Left cardiac atrium (tissue), 4 donors: ENCODE measurements at places on chromosomes 1 and 21. TPM values are rescaled to one million over a fixed set of nuclear protein-coding genes. Genes with fewer than 3 reads are reported as not detected.

Gene NPHS2
- total RNA-seq = not detected

Gene OLFML3
- total RNA-seq = 18.8 TPM

Gene SAMSN1
- total RNA-seq = 4.8 TPM

Gene ALX3
- not detected for total RNA-seq

DNA sequence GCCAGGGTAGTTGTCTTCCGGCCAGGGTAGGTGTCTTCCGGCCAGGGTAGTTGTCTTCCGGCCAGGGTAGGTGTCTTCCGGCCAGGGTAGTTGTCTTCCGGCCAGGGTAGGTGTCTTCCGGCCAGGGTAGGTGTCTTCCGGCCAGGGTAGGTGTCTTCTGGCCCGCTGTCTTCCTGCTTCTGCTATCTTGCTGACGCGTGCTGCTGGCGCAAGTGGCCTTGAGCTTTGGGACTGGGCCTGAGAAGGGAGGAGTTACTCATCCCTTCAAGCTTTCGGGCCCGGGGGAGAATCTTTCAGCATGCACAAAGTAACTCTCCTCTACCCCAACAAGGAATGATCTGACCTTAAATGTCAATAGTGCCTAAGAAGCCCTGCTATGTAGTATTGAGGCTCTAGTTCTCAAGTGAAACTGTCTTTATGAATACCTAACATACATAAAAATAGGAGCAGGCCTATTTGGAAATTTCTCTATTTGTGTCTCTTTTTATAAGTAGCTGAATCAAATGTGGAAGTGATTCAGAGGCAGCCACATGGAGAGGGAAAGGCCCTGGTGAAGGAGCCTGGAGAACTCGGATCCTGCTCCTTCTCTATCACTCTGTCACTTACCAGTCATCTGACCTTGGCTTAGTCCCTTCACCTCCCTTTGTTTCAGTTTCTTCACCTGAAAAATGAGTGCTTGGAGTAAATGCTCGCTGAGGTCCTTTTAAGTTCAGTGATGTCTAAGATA lies 65.6 kb downstream of the RGL1 start:
- peak; percentile 80 for DNase-seq

DNA sequence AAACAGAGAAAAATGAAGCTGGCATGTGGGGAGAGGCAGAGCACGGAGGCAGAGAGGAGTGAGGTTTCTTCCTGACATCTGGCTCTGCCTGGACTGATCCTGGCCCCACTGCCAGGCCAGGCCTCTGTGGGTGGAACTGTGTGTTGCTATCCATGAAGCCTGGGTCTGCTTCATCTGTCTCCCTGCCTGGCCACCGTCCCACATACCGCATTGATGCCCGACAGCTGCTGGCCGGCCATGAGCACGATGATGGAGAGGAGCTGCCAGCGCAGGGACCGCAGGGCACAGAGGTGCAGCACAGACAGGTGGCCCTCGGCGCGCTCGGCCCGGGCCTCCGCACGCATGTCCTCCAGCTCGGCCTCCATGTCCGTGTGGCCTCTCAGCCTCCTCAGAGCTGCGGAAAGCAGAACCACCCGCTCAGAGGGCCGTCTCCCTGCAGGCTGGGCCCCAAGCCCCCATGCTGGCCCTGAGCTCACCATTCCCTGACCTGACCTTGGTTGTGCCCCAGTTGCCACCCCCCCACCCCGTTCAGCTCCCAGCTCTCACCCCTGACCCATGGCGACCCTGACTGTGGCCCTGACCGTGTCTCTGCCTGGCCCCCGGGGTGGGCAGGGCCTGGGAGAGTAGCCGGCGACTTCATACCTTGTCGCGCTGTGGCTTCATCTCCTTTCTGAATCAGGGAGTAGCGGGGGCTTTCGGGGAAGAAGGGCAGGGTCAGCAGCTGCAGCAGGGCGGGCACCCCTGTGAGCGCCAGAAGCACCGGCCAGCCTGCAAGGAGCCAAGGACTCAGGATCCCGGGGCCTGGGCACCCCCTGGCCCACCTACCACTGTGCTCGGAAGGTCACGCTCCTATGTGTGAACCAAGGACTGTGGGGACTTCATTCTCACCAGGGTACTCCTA lies 11.5 kb downstream of the SLC2A7 start:
- no peak for DNase-seq

DNA sequence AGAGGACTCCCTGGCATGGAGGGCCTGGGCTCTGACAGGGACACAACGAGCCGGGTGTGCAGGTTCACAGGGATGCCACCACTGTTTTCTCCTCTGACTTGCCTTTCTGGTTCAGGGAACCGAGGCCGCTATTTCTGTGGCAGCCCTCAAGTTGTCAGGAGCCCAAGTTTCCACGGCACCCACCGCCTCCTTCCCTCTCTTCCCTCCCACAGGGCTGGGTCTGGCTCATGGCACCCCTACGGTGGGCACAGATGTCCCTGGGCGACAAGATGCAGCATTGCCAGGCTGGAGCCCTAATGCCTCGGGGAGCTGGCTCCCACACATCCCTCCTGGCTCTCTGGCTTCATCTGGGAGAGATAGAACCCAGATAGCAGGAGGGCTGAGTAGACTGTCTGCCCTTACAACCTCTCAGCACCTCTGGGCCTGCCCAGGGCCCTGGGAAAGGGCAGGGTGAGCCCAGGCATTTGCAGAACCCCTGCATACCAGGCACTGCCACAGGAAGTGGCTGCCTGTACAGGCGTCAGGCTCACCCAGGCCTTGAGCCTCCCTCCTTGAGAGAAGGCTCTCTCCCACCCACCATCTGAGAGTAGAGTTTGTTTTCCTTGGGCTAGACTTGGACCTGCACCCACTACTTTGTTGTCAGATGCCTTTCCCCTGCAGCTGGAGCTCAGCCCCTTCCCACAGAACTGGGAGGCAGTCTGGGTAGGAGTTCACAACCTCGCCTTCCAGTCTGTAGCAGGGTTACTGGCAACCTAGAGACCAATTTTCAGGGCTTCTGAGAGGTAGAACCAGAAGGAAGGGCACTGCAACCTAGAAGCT lies 20.5 kb downstream of the KCNC4 start:
- no peak for DNase-seq

- DNase-seq = peak; percentile 83
Observed at GRCh38 chr1:235093696-235094592, 34.7 kb downstream of the TOMM20 start.

GRCh38 chr21:29078869-29079767 lies 5.7 kb upstream of the CCT8 start:
- DNase-seq = no peak

DNA sequence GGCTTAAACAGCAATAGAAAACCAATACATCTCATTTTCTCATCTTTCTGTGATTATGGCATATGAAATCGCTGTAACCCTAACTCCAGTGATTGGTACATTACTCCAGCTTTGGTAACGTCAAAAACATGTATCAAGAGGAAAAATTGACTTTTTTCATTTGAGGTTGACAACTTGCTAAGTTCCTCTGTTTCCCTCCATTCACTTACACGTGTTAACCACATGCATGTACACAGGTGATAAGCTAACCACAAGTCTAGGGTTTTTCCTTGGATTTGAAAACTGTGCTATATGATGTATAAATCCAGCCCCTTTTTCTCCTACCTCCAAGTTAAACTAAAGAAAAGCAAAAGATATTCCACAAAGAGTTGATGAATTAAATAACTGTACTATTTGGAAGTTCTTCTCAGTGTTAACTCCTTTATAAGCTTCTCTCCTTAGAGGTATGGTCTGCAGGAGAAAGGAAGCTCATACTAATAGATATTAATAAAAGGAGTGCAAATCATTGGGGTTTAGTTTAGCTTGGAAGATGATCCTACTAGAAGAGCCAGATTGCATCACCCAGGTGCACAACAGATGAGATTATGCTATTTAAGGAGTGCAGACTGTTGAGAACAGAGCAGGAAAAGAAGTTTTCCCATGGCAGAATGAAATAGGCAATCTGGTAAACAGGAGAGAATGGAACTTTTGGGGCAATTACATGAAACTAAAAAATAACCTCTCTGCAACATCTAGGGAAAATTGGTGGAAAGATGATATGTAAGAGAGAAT lies 277.9 kb downstream of the GRIK1 start:
- no peak for DNase-seq

DNA sequence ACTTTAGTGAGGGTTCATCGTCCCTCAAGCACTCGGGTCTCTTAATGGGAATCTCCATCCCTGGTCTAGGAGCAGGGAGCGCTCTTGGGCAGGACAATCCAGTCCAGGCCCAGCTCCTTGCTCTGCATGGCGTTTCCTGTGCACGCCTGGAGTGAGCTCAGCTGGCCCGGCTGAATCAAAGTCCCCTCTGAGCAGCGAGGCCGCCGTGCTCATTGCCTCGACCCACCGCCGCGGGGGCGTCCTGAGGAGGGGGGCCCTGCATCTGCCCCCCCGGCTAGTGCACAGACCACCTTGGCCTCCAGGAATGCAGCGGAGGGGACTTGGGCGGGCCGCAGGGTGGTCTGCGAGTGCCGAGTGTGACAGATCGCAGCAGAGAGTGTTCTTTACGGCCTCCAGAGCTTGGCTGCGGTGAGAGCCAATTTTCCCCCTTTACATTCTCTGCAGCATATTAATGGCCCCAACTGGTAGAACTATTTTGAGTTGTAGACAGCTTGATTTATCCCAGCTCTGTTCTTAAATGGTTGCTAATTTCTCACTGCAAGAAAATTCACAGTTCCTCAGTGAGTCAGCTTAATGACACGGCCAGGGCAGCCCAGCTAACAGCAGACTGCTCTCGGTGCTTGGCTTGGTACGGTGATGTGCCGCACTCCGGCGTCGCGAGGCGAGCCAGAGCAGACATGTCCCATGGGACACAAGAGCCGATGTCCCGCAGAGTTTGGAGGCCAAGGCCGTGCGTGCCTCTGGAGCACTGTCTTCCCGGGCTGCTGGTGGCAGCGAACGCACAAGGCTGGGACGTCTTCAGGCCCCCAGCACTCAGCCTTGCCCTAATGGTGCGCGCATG lies 39.8 kb downstream of the SNAP47 start:
- no peak for DNase-seq

DNA sequence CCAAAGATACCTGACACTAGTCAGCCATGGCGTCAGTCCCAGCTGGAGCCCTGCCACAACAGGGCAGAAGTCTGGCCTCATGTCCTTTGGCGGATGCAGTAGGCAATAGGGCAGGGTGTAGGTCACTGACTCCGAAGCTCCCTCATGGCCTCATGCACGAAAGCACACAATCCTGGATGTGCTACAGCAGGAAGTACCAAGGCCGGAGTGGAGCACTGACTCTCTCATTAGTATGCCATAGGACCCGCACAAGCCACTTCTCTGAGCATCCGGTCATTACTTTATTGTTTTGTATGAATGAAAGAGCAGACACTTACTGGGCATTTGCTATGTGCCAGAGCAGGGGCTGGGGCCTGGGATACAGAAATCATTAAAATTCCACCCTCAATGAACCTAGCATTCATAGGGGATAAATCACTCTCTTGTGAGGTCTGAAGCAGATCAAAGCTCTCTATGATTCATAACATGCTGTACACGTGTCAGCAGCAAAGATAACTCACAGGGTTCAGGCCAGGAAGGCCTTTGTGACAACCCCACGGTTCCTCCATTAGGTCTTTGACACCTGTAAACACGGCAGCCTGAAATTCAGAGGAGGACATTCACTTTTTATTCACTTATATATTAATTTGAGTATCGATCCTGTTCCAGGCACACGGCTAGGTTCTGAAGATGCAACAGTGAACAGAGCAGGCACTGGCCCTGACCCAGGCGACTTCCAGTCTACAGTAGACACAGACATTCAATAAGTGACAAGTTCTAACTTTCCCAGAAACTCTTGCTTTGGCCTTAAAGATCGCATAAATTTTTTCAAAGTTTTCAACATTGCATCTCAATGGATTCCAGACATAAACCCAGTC lies 357.9 kb upstream of the USP24 start:
- no peak for DNase-seq

DNA sequence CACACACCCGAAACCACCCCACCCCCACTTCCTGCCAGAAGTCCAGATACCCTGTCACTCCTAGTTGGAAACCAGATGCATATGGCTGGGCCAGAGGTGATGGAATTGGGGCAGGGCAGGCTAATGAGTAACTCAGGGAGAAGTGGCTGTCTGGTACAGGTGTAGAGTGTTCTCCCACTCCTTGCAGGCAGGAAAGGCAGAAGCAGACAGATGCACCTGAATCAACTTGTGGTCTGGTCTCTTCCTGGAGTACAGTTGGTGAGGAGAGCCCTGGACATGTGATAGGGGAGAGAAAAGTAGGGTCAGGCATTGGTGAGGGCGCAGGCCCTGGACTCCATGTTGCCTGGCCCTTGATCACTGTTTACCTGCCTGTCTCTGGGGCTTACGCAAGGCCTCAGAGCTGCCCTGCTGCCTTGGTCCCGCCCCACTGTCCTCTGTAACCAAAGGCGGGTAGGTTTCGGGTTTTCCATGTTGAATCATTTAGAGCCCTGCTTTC lies 2.5 kb downstream of the CGN start:
- no peak for DNase-seq

DNA sequence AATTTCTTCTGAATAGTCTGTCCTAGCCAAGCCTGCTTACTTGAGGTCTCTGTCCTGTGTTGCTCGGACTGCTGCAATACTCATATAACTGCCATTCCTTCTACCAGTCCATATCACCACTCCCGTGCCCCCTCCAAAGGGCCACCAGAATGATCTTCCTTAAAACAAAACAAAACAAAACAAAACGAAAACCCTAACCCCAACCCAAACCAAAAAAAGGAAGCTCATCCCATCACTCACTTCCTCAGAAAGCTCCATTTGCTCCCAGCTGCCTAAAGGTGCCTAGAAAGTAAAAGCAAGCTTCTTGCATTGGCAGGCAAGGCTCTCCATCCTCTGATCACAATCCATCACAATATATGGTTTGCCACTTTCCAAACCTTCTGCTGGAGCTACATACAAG lies 20.3 kb downstream of the USP24 start:
- no peak for DNase-seq

DNA sequence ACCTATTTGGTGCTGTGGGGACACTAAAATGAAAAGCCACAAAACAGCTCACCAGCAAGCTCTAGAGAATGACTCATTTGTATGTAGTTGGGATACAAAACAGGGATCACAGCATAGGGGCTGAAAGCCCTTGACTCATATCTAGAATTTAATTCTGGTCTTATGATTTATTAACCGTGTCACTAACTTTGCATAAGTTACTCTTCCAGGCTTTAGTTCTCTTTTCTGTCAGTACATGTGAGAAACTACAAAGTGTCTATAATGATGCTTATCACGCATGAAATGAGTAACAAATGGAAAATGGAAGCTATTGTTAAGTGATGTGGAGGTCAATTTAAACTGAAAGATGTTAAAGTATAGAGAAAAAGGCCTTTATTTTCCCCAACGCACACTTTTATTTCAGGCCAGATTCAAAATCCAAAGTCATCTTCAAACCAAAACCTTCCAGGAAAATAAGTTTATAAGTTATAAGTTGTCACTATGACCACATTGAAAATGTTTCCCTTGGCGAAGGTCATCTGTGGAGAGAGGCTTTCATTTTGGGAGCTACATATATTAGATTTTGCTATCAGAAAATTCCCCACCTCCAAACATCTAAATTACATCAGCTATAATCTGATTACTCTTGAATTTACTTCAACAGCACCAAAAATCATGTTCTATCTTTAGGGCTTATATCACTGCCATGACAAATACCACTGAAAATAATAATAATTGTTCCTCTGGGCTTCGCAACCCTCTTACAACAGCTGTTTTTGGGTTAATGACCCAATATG lies 430.5 kb downstream of the MRPL39 start:
- DNase-seq = no peak

GRCh38 chr1:229191066-229191674 lies 79.7 kb upstream of the RAB4A start:
- DNase-seq = no peak
